Right atrium auricular region (tissue), 2 donors: ENCODE measurements at places on chromosomes 6 and 20. TPM values are rescaled to one million over a fixed set of nuclear protein-coding genes. Genes with fewer than 3 reads are reported as not detected.
A peak's percentile ranks its signal among the peaks of the same experiment; 100 is the strongest.

Gene PRL
- total RNA-seq: not detected

DNA sequence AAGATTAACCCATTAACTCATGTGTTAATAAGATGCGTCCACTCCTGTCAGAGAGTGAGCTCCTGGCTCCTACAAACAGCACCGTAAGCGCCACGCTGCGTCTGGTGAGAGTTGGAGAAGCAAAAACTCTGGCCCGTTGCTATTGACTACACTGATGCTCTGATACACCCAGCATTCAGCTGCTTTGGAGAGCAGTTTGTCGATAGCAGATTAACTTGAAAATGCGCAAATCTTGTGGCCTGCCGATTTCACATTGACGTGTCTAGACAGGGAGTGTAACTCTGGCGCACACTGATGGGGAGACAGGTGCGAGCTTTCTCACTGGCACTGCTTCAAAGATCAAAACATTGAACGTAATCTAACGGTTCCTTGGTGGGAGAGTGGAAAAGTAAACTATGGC is 151.7 kb upstream of the RPS6KA2 start:
- H3K27ac ChIP-seq: no peak overlapping the region
- H3K36me3 ChIP-seq: no peaks in the 10 kb centered on the region
- DNase-seq: peak; percentile 13

- DNase-seq: peak; percentile 30
- no peaks in the 10 kb centered on the region for H3K36me3 ChIP-seq
- no peak overlapping the region for H3K4me3 ChIP-seq
Observed at GRCh38 chr20:1955217-1955616, 38.6 kb downstream of the PDYN start.

DNA sequence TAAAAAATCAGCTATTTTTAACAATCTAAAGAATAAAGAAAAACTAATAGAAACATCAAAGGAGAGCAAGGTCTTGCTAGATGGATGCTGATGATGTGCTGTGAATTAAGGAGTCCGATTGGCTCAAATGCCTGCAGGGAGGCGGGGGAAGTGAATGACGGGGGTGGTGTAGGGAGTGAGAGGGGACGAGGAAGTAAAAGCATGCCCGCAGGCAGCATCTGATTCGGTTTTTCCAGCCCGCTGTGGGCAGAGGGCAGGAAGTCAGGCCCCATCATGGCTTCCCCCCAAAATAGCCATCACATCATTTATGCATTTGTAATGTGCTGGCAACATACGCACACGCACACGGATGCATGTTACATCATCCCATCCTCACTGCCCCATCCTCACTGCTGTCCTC is 10.3 kb downstream of the RSPO4 start:
- no peaks in the 10 kb centered on the region for H3K27me3 ChIP-seq
- no peak overlapping the region for H3K27ac ChIP-seq
- no peaks in the 10 kb centered on the region for H3K4me1 ChIP-seq
- no peak overlapping the region for H3K4me3 ChIP-seq
- no peaks in the 10 kb centered on the region for H3K36me3 ChIP-seq

DNA sequence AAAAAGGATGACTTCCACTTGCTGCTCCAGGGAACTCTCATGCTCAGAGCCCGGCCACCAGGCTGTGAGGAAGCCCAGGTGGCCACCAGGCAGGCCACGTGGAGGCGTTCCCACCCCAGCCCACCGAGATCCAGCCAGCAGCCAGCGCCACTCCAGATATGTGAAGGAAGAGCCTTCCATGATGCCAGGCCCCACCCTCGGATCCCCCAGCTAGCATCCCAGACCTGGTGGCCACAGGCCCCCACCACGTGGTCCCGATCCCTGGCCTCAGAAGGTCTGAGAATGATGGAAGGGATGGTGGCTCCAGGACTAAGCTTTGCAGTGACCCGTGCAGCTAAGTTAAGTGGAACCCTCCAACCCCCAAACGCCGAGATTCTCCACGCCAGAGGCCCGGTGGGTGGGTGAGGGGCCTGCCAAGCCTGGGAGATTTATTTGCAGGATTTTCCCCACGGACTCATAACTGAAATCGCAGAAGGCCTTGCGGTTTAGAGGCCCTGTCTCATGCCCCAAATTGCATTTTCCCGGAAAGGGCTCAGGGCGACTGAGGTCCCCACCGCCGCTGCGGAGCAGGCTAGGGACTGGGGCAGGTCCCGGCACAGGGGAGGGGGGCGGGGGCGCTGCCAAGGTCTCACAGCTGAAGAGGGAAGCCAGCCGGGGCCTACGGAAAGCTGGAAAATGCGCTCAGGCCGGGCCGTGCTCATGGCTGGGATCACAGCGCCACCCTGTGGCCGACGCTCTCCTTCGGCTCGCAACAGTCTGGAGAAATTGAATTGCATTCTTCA is 31.1 kb upstream of the CST7 start:
- no peak overlapping the region for H3K27ac ChIP-seq
- peaks cover 10% of the 10 kb centered on the region for H3K4me1 ChIP-seq
- H3K36me3 ChIP-seq: no peaks in the 10 kb centered on the region
- no peaks in the 10 kb centered on the region for H3K27me3 ChIP-seq
- H3K4me3 ChIP-seq: no peak overlapping the region

GRCh38 chr6:62775427-62776022 is 435.7 kb upstream of the FKBP1C start:
- no peaks in the 10 kb centered on the region for H3K27me3 ChIP-seq
- no peaks in the 10 kb centered on the region for H3K36me3 ChIP-seq
- H3K4me3 ChIP-seq: no peak overlapping the region
- no peak overlapping the region for H3K27ac ChIP-seq
- H3K4me1 ChIP-seq: no peaks in the 10 kb centered on the region

- H3K4me1 ChIP-seq: no peaks in the 10 kb centered on the region
- no peak overlapping the region for H3K27ac ChIP-seq
- H3K36me3 ChIP-seq: no peaks in the 10 kb centered on the region
Observed at GRCh38 chr6:140051521-140052512, 677.4 kb upstream of the CITED2 start.

DNA sequence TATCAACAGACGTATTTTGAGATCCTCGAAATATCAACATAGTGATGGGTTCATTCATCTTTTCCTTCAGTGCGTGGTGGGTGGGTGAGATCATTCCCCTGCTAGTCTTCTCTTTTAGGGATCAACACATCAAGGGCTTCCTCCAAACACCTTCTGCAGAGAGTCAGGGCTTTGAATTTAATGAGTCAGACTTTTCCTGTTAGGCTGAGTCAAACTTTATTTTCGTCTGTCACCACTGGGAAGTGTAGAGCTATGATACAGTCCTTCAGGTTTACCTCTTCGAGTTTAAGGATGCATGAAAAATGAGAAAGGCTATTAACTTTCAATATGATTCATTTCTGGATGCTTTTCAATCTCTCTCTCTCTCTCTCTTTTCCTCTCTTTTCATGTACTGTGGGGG is 189.1 kb downstream of the BMP2 start:
- H3K4me3 ChIP-seq: no peak overlapping the region
- no peaks in the 10 kb centered on the region for H3K27me3 ChIP-seq
- H3K36me3 ChIP-seq: no peaks in the 10 kb centered on the region
- DNase-seq: no peak
- no peaks in the 10 kb centered on the region for H3K4me1 ChIP-seq

Gene SCRT2
- total RNA-seq: not detected

Gene RAMACL
- 0.20 TPM for total RNA-seq

GRCh38 chr6:134373993-134374392 is 56.1 kb upstream of the SGK1 start:
- no peak for DNase-seq
- H3K36me3 ChIP-seq: no peaks in the 10 kb centered on the region
- H3K27ac ChIP-seq: peak overlapping the region; percentile 74
- no peak overlapping the region for H3K4me3 ChIP-seq
- no peaks in the 10 kb centered on the region for H3K27me3 ChIP-seq
